Frontal cortex (tissue), 4 donors: ENCODE measurements at places on chromosomes 12 and 14.

- no peak for DNase-seq
Observed at GRCh38 chr14:96565811-96566210, 63.6 kb downstream of the PAPOLA start.

GRCh38 chr12:6551063-6551461, 4.8 kb downstream of the IFFO1 start:
- DNase-seq, result no peak

- no peak for DNase-seq
Observed at GRCh38 chr12:68245180-68246021, 8.0 kb downstream of the IL22 start.

GRCh38 chr12:2190085-2190484, 137.3 kb downstream of the CACNA1C start:
- DNase-seq, result no peak

- DNase-seq, result no peak
Observed at GRCh38 chr14:92481386-92481785, 32.2 kb upstream of the RIN3 start.

GRCh38 chr14:25009891-25010290, 40.1 kb downstream of the STXBP6 start:
- no peak for DNase-seq

- no peak for DNase-seq
Observed at GRCh38 chr12:9869307-9870161, at the start of gene CLEC2B. CLEC2B (minus strand) TSS chr12:9869354.

GRCh38 chr12:108751821-108752220, 20.5 kb upstream of the CORO1C start:
- DNase-seq, result no peak

GRCh38 chr14:63288853-63289252, 29.9 kb downstream of the GPHB5 start:
- no peak for DNase-seq

GRCh38 chr12:110744601-110745264, 2.0 kb upstream of the PPP1CC start:
- DNase-seq, result no peak

GRCh38 chr14:97827746-97828145, 1030.6 kb downstream of the VRK1 start:
- DNase-seq, result no peak

DNA sequence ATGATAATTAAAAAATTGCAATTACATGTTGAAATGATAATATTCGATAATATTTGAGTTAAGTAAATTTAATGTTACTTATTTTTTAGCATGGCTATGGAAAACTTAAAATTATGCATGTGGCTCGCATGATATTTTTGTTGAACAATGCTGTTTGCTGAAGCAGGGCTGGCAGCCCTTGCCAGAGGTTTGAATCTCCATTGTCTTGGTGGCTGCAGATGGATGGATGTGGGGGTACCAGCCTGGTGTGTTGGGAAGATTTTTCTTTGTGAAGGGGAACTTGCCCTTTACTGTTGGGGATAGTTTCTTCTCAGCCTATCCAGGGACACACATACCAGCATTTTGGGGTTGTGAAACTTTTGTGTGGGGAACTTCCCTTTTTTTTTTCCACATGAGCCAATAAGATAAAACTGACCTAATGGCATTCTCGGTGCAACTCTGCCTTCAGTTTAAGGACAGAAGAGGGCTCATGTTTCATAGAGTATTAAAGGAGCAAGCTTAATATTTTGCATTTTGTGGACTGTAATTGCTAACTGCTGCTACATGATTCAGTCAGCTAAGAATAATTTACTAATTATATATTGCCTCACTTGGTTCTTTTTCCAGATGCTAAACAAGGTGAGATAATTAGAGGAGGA, 8.8 kb downstream of the RASSF3 start:
- DNase-seq, result no peak

DNA sequence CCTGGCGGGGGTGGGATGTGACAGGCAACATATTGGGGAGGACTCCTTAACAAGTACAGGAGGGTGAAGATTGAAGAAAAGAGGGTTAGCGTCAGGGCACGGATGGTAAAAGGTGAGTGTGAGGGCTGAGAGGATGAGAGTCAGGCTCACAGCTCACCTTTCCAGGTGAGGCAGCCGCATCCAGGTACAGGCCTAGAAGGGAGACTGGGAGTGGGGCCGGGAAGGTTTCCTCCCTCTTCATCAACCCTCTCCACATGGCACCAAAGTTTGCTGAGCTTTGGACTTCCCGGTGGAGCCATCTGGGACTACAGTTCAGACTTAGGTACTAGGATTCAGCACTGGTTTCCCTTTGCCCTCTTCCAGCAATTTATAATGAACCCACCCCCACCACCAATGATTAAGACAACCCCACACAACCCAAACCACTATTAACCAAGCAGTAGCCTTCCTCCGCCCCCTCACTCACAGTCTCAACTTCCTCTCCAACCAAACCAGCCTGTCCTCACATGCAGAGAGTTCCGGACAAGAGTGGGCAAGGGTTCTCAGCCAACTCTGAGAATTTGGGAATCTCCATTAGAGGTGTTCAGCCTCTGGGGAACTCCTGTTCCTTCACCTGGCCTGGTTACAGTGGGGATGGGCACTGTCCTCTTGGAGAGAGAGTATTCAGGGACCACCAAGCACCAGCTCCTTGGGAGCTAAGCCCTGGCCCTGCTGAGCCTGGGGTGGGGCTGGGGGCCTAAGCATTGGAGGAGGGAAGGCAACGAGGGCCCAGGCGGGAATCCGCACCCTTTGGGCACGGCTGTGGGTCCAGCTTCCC, 2.4 kb upstream of the HOXC4 start:
- no peak for DNase-seq

DNA sequence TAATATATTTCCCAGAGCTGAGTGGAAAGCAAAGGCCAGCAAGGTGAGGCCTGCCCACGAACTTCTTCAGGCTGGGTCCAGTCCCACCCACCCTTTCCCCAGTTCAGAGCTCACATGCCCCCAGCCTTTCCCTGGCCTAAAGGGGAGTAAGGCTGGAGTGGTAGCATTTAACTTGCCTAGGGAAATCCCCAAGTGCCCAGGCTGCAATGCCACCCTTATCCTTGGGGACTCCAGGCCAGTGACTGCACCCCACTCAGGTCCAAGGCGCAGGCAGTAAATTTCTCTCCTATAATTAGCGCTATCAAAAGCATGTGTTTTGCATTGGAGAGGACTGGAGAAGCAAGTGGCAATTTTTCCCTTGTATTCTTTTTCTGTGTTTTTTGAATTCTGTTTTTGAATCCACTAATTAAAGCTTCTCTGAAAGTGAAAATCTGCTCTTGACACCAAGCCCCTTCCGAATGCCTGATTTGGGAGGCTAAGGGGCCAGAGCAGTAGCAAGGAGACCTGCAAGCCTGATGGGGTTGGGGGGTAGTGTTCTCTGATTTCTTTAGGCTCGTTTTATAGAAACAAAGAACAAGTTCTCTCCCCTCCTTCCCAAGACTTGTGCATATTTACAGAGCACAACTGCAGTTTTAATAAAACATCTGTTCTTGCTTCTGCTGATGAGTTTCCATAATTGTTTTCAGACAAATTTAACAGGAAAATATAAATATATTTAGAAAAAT, 3.5 kb upstream of the HOXC6 start:
- no peak for DNase-seq

- peak; percentile 86 for DNase-seq
Observed at GRCh38 chr12:57726151-57726883, 12.2 kb downstream of the AGAP2 start.
